ENCODE measurements at places on chromosomes 2 and 18.

- no peak for DNase-seq
These were observed 25.5 kb downstream of the CRACDL start for GRCh38 chr2:98910349-98911125.

DNA sequence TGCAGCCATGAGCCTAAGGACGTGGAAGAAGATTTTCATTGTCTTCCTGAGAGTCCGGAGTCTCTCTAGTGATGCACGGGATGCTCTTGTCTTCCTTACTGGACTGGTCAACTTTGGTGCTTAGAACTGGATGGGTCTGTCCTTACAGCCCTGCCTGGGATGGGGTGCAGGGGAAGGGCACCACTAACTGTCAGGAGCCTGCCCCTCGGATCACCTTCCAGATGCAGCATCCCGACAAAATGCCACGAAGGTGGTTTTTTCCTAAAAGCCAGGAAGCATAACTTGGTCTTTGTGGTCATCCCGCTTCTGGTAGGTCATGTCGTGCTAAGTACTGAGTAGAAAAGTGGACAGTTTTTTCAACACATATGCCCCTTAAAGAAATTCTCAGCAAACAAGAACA, 207.4 kb upstream of the TWIST2 start:
- DNase-seq = no peak

GRCh38 chr2:207311316-207312005, 145.7 kb upstream of the KLF7 start:
- no peak for DNase-seq

DNA sequence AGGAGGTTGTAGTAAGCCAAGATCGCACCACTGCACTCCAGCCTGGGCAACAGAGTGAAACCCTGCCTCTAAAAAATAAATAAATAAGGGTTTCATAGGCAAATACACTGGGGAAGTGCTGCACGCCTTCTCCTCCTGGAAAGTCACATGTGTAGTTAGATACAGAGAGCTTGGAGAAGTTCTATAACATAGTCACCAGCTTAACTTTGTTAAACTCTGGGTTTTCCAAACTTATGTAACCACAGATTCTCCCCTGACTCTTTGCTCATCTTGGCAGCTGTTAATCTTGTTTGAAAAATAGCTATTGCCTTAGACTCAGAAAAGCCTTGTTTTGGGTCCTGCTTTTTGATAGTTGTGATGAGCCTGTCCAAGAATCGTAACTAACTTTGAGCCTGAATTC, 25.2 kb downstream of the KIAA2012 start:
- no peak for DNase-seq

DNA sequence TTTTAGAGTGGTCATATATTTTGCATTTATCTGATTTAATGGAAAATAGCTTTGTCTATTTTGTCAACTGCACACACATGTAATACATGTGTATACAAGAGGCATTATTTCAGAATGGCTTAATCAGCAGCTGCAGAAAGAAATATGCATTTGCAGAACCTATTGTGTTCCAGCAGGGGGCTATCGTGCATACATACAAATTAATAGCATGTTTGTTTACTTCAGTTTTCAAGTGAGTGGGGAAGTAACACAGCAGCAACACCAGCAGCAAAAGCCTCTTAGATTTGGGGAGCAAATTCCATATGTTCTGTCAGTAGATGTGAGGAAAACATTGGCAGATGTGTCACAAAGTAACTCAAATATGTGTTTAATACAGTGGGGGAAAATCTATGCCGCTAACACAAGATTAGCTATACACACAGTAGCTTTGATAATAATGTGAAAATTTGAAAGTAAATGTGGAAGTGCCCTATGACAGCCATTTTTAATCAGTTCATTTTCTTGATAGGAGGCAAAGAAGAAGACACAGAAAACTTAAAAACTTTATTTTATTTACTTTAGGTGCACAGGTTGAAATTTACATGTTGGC, 218.1 kb downstream of the WDR7 start:
- DNase-seq = no peak

All from stimulated activated CD8-positive, alpha-beta memory T cell treated with anti-CD3 and anti-CD28 coated beads, Interleukin-4, amount 100 ng/mL, for 24 hours (primary cell).